ENCODE measurements at places on chromosomes 2 and 18.
A peak's percentile ranks its signal among the peaks of the same experiment; 100 is the strongest.

DNA sequence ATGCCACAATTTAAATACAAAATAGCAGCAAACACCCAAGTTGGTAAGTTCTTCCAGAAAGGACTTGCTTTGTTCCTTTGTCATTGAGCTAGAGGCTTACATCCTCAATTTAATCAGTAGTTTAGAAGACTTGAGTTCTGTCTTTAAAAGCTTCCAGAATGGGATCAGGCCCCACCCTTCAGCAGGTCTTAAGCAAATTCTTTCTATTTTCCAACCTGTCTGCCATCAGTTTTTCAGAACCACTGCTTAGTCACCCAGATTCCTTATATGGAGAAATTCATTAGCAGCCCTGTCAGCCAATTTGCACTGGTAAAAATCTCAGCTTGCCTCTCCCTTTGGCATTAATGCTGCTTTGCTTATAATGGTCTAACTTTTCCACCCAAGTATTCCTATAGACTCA is 263.6 kb upstream of the HNMT start:
- DNase-seq, result no peak

DNA sequence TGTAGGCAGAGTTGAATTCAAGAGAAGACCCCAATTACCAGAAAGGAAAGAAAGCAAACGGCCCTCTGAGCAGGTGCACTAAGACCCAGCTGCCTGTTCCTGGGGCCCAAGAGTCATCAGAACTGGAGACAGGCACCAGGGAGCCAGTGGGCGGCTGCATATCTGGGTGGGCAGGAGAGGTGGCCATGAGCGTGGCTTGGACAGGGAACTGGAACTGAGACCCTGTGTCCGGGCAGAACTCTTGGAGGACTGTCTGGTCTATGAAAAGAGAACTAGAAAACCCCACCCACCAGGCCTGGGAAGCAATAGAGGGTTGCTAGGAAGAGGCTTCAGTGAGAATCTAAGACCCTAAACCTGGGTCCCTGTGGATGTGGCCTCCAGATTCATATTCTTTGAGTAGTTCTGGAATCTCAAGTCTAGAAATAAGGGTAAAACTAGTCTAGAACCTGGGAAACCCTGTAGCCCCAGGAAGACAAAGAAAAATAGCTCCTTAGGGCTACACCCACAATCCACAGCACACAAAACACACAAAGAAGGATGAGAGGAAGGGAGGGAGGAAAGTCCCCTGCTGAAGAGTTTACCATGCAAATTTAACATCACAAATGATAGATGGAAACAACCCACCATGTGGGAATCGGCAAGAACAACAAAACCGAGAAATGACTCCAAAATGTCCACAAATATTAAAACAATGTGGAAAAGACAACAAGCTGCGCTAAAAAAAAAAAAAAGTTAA is 147.0 kb downstream of the HDAC4 start:
- no peak for DNase-seq

DNA sequence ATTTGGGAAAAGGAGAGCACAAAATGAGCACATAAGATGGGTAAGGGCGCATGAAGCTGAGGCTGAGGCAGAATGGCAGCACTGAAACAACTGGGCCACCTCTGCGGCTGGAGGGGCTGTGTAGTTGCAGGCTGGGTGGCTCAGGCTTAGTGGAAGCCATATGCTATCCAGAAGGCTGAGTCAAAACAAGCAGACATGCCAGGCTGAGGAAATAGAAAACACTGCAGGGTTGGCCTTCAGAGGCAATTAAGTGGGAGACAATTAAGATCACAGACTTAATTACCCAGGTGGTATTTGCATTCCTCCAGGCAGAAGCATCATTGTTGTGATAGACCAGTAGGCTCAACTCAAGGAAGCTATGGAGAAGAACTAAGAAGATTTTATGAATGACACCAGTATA is 11.4 kb upstream of the XPO1 start:
- no peak for DNase-seq

DNA sequence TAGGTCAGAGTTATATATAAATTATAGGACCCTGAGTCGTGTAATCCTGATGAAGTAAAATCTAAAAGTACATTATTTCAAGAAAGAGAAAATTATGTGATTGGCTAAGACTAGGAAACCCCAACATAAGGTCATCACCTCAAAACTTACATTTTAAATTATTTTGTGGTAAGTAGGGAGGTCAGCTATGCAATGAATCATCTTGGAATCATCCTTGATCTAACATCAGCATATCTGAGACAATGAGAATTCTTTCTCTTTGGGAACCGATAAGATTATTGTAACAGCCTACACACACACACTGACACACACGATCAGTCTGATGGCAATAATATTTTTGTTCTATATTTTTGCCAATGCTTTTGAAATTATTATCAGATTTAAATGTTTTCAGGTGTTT is 904.8 kb upstream of the CHAC2 start:
- DNase-seq, result no peak

- no peak for DNase-seq
Measured at GRCh38 chr2:200770847-200771246, 40.9 kb upstream of the BZW1 start.

GRCh38 chr2:49812730-49813129 is 658.4 kb upstream of the FSHR start:
- DNase-seq, result no peak

- peak; percentile 35 for DNase-seq
Measured at GRCh38 chr2:197113275-197113711, 186.8 kb upstream of the PGAP1 start.

DNA sequence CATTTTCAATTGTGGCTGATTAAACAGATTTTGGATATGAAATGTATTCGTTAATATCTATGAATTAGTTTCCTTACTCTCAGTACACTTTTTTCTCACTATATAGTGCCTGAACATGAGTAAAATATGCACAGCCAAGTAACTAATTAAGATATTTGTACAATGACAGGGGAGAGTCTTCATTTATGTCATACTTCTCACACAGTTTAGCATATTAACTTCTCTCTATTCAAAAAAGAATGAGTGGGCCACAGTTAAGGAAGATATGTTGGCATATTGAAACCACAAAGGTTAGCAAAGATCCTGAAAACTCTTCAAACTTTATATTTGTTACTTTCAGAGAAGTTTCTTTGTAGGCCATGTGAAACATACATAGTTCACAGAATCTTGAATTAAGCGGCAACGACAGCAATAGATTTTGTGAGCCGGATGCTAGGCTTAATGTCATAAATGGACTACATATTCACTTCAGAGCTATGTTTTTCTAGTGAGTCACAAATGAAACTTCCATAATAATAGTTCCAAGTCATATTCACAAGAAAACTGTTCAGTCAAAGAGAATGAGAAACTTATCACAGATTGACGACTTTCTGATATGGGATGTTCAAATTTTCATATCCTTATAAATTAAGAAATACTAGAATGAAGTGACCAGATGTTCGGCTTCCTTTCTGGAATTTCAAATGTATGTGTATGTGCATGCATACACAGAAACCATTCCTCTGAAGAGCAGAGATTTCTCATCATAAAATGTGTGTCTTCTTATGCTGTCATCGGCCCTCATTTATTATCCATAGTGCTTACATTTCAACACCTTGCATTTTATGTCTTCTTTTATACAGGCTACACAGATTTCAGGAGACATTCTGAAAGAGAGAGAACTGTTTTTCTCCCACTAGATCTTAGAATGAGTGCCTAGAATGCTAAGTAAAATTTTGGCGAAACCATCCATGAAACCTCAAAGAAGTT is 584.0 kb downstream of the SATB2 start:
- no peak for DNase-seq

DNA sequence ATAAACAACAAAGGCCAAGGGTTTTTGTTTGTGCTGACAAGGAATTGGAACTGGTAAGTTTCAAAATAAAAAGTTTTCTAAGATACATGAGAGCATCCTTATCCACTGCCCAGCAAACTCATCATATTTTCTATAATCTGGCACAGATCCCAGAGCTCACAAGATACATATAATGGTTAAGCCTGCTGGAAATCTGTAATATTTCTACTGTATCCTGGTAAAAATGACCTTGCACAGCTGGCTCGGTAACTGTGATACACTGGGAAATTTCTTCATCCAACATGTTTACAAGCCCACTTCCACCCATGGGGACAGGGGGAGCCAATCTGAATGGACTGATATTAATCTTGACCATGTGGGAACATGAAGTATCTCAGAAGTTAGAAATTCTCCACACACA is 425.4 kb upstream of the MMADHC start:
- DNase-seq, result no peak

GRCh38 chr2:159146996-159147666 is 139.4 kb downstream of the WDSUB1 start:
- DNase-seq, result no peak

DNA sequence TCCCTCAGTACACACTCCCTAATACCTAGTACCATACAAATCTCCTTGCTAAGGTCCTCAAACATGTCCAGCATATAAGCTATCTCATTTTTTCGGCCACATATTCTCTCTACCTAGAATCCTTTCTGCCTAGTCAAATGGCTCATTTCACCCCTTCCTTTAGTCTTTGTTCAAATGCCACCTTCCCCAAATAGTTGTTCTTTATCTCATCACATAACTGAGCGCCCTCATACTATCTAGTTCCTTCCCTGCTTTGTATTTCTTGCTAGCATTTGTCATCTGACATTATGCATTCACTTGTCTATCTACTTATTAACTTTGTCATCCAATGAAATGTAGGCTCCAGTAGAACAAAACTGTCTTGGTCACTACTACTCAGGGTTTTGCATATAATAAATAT is 35.5 kb downstream of the RPRD1A start:
- DNase-seq, result no peak

DNA sequence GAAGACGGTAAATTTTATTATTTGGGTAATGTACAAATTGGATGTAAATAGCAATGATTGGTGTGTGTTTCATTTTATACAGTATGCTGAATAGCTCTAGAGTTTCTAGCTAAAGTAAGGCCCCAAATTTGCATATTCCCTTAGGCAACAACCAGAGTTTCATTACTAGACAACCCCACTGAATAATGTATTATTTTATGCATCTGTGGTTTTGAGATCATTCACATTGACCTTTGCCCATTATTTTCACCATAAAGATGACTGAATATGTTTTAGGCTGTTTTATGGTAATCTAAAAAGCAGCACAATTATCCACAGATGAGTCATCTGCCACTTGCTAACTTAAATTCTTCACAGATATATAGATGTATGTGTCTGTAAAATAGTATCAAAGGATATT is 44.5 kb upstream of the C2orf74 start:
- peak; percentile 15 for DNase-seq

DNA sequence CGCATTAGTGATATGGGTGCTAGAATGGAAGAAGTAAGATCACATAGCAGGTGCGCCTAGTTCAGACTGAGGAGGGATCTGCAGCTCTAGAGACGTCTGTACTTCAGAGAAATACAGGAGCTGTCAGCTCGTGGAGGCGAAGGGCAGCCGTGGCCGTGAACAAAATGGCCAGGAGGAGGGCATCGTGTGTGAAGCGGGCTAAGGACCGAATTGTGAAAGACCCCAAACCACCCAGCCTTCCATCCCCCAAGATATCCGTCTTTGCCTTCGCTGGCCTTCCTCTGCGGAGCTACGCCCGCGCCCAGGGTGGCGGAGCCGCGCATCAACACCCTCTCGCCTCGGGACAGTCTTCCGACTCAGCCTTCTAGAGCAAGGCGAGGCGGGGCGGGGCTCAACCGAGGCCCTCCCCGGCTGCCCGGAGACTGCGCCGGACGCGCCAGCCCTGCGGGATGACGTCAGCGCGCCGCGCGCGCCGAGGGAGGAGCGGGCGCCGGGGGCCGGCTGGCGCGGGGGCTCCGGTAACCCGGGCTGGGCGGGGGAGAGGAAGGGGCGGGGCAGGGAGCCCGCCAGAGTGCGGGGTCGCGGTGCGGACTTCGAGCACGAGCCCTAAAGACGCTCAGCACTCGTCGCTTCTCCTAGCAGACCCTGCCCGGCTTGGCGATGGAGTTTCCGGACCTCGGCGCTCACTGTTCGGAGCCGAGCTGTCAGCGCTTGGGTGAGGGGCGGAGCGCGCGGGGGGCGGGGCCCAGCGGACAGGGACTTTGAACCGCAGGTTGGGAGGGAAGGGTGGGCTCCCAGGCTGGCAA is at the start of gene ZFAND2B:
Gene ZFAND2B, plus strand, starts transcription at position 455 of the 806 bp plus-strand sequence. Its CDS starts 206 bp downstream, at position 661.
- peak; percentile 100 for DNase-seq

DNA sequence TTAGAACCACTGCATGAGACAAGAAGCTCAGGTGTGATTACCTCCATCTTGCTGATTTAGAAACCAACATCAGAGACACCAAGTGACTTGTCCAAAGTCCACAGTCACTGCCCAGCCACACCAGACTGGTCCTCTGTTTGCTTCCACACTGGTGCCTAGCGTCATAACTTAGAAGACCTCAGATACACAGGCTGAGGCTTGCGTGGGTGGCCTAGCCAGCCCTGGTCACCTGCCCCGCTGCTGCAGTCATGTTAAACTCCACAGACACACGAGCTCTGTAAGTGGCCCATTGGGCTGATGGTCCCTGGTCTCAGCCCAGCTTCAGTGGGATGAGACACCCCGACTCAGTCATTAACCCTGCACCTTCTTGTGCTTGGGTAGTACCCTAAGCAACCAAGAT is 47.1 kb downstream of the CNGA3 start:
- no peak for DNase-seq

- DNase-seq, result no peak
Measured at GRCh38 chr2:231715499-231715837, 7.1 kb downstream of the PTMA start.

GRCh38 chr2:237563816-237564215 is 2.6 kb upstream of the PRLH start:
- DNase-seq, result no peak

GRCh38 chr2:157364257-157364974 is 38.8 kb upstream of the ERMN start:
- DNase-seq, result peak; percentile 21

GRCh38 chr18:23258566-23259469 is 123.5 kb downstream of the CABLES1 start:
- DNase-seq, result no peak

GRCh38 chr2:241654551-241654950 is 17.1 kb downstream of the ATG4B start:
- no peak for DNase-seq

DNA sequence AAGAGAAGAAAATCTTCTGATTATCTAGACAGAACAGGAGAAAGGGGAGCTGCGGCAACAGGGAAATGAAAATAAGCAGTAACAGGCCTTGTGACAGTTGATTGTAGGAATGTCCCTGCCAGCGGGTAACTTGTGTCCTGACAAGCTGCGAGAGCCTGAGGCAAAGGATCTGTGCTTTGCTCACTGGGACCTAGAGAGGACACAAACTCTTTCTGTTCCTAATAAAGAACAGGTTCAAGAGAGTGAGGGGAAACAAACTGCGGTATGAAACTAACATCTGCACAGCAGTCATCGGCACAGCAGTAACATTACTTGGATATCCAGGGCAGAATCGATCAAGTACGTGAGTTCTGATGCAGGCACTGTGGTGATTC is 103.7 kb upstream of the THOC1 start:
- DNase-seq, result no peak

GRCh38 chr2:10430886-10431622 is 17.1 kb downstream of the ODC1 start:
- DNase-seq, result no peak

- no peak for DNase-seq
Measured at GRCh38 chr2:74985978-74986609, 27.7 kb downstream of the POLE4 start.

GRCh38 chr2:213247566-213247965 is 36.7 kb upstream of the SPAG16 start:
- no peak for DNase-seq
